Inflammatory macrophage treated with lipopolysaccharide for 4 hours (primary cell): ENCODE measurements at places on chromosomes 7 and 10.

GRCh38 chr7:143172354-143172753 is 10.9 kb upstream of the TAS2R39 start:
- DNase-seq: no peak

DNA sequence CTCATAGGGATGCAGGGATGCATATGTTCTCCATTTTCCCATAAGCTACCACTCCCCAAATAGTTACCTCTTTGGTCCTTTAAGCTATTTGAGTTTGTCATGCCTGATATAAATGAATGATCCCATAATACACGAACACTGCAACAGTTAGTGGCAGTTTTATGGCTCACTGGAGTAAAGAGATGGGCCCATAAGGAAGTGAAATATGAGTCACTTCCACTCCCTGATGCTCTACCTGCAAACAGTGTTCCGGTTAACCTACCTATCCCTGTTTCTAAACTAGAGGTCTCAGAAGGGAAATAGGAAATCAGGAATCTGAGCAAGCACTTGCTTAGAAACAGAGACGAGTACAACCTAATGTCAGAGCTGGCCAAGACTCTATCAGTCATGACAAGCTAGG is 71.7 kb downstream of the CALD1 start:
- no peak for DNase-seq

- no peak for DNase-seq
These were observed 940.7 kb downstream of the NRG3 start for GRCh38 chr10:82815680-82816079.

GRCh38 chr10:13669182-13669855 is 82.6 kb downstream of the PRPF18 start:
- DNase-seq: no peak

DNA sequence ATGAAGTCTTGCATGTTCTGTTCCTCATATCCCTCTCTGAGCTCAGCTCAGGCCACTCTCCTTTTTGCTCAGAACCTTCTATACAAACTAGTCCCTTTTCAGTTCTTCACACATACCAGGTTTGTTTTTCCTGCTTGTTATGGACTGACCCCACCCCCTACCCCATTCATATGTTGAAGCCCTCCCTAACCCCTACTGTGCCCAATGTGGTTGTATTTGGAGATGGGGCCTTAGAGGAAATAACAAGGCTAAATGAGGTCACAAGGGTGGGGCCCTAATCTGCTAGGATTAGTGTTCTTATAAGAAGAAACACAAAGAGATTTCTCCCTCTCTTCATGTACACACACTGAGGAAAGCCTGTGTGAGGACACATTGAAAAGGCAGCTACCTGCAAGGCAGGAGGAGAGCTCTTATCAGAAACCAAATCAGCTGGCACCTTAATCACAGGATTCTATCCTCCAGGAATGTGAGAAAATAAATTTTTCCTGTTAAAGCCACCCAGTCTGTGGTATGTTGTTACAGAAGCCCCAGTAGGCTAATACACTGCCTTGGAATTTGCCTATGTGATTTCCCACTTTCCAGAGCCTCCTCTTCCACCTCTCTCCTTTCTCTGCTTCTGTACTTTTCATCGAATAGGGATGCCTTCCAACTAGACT is 67.3 kb upstream of the DNAJB12 start:
- DNase-seq: no peak
